ENCODE measurements at places on chromosomes 7 and 10.

DNA sequence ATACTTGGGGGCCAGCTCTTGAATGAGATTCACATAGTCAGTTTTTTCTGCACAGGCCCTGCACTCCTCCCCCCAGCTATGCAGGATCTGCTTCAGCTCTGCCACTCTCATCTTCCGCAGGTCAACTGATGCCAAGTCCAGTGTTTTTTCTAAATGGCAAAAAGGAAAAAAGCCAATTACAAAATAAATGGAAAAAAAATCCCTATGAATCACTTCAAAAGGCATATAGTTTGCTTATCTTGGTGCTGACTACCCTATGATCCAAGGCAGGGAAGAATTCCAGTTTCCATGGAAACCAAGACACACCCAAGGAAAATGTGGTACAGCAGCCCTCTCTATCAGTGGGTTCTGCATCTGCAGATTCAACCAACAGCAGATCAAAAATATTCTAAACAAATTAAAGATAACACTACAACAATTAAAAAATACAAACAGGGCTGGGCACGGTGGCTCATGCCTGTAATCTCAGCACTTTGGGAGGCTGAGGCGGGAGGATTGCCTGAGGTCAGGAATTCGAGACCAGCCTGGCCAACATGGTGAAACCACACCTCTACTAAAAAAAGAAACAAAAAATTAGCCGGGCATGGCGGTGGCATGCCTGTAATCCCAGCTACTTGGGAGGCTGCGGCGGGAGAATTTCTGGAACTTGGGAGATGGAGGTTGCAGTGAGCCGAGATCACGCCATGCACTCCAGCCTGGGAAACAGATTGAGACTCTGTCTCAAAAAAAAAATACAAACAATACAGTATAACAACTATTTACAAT, 17.6 kb downstream of the CDNF start:
- no peak for DNase-seq

DNA sequence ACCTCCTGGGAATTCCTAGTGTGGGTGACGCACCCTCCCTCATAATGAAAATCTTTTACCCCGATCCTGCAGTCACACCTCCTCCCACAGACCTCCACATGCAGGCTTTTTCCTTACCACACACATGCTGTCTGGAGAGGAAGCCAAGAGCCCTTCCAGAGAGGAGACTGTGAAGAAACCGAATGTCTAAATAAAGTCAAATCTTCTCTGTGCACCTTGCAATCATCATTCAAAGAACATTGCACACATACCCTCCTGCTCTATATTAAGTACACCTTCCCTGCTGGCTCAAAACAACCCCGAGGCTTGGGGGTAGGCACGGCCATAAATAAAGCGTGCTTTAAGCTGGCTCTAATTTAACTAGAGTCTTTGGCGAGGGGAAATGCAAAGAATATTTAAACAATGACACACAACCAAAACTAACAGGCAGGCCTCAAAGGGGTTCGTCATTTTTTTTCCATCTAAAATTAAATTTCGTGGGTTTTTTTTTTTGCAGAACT, 34.9 kb downstream of the CALML3 start:
- no peak for DNase-seq

- peak; percentile 28 for DNase-seq
Observed at GRCh38 chr7:96589038-96589437, 120.6 kb downstream of the SEM1 start.

- DNase-seq, result peak; percentile 34
Observed at GRCh38 chr7:51295440-51296245, 21.0 kb downstream of the COBL start.

GRCh38 chr7:26492816-26493215, 201.2 kb downstream of the SNX10 start:
- DNase-seq, result no peak

DNA sequence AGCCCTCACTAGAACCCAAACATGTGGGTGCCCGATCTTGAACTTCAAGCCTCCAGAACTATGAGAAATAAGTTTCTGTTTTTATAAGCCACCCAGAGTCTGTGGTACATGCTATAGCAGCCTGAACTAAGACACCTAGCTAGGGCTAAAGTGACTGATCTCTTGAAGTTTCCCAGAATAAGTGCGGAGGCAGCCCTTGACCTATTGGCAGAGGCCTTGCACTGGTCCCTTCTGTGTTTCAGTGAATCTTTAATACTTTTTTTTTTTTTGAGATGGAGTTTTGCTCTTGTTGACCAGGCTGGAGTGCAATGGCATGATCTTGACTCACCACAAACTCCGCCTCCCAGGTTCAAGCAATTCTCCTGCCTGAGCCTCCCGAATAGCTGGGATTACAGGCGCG, 85.1 kb downstream of the SVOPL start:
- DNase-seq, result no peak

DNA sequence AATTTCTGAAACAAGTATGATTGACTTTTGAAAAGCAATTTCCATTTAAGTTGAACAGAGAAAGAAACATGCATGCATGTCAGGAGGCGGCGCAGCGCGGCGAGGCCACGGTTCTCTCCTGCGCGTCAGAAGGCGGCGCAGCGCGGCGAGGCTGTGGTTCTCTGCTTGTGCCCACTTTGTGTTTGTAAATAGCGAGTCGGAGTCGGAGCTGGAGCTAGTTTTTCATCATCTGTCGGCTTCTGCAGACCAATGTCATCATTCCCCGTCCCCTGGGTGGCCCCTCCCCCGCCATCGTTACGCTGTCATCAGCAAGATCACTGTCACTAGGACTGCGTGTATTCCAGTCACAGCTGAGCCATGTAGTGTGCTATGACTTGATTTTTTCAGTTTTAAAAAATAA, 49.2 kb downstream of the INPP5A start:
- DNase-seq, result no peak

DNA sequence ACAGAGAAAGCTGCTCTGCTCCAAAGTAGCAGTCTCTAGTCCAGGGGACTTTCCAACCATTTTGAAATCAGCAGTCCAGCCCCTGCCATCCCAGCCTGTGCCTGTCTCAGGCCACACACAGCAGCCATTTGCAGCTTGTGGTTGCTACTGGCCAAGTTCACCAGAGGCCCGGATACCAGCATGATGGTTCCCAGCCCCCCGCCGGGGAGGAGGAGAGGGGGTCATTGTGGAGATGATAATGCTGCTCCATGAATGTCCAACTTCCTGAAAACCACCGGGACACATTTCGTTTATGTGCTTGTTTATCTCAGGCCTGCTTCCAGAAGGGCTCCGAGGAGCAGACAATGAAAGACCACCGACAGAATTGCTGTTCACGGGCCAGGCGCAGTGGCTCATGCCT, 160.0 kb downstream of the UBE2H start:
- no peak for DNase-seq

DNA sequence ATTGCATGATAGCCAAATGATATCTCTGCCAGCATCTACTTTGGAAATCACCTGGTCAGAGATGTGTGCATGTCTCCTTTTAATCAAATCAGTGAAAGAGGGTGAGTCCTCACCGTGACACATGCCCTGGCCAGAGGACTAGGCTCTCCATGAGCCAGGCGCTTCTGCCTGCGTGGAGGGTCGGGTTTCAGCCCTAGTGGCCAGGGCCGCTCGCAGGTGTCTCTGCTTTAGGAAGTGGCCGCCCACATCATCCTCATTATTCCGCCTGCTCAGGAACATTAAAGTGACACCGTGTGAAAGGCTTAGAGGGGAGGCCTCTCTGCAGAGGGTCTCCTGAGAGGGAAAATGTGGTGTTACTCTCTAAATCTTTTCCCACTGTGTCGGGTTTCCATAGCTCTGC, 173.6 kb upstream of the PRKCQ start:
- DNase-seq, result no peak

DNA sequence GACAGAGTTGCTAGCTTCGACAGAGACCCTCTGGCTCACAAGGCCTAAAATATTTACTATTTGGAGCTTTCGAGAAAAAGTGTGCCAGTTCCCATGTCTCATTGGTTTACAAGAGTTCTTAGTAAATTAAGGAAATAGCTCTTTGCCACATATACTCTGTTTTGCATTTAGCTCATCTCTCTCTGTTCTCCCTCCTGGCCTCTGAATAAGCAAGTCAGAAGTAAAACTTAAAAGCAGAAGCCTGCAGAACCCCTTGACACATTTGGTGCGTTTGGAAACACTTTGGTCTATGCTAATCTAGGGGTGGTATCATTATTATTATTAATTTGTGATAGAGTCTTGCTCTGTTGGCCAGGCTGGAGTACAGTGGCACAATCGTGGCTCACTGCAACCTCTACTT, 6.4 kb downstream of the CARD11 start:
- no peak for DNase-seq

GRCh38 chr7:650339-651031, 76.0 kb upstream of the DNAAF5 start:
- no peak for DNase-seq

DNA sequence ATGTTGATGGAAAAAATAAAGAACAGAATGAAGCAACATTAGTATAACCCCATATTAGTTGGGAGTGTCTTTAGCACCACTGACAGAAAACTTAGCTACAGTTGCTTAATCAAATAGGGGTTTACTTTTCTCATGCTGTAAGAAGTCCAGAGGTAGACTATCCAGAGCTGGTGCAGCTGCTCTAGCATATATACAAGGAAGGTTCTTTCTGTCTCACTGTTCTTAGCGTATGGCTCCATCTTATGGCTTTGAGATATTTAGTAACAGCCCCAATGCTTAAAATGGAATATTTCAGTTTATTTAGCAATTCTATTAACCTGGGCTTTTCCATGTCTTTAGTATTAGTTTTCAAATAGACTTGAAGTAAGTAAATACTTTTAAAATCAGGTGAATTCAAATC, 15.2 kb upstream of the WNT2 start:
- no peak for DNase-seq

GRCh38 chr10:76398043-76398710, 966.8 kb downstream of the LRMDA start:
- DNase-seq, result no peak

GRCh38 chr7:129843365-129843898, 109.3 kb downstream of the UBE2H start:
- no peak for DNase-seq

DNA sequence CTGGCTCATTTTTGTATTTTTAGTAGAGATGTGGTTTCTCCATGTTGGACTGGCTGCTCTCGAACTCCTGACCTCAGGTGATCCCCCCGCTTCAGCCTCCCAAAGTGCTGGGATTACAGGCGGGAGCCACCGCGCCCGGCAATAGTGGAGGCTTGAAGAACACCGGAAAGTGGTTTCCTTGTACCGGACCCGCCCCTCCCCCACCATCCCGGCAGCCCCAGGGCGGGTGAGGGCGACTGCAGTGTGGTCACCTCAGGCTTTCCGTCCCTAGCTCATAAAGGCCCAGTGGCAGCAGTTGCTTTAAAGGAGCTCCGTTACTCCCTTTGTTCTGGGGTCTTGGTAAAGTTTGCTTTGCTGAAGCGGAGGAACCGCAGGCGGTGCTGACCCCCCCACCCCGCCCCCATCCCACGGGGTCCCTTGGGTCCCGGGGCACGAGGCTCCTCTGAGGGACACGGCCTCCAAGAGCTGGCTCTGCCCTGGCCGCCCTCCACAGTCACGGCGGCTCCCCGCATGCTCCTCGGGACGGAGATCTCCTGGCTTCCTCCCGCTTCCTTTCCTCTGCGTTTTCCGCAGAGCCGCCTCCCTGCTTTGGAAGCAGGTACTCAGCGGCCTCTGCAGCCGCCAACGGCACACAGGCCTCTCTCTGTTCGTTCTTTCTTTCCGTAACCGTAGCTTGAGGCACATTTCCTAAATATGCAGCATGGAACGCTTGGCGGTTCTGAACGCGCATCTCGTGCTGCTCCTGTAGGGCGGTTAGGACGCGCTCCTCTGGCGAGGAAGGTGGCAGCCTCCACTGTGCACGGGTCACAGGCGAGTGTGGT, 77.3 kb downstream of the DNAJB6 start:
- no peak for DNase-seq

GRCh38 chr10:102001435-102002068, 54.4 kb downstream of the ARMH3 start:
- no peak for DNase-seq

DNA sequence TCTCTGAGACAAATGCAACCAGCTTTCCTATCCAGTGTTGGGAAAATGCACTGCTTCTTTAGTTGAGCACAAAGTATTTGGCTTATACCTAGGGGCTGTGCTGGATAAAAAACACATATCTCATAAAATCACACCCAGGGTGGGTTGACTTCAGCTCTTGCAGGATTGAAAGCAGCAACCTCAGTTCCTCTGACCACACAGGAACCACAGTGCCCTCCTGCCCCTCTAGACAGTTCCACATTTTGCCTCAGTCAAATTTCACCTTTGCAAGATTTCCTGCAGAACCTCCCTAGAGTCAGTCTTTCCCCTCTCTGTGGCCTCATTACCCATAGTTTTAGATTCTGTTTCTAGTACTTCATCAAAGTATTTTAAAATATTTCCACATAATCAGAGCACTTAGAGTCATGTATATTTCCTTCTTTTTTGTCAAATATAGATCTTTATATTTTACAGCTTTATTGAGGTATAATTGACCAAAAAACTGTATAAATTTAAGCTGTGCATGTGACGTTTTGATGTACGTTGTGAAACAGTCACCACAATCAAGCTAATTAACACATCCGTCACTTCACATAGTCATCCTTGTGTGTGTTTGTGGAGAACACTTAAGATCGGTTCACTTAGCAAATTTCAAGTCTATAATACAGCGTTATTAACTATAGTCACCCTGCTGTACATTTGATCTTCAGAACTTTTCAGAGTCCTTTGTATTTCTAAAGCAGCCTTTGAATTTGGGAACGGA, 37.0 kb upstream of the EGR2 start:
- no peak for DNase-seq
